ENCODE measurements at places on chromosomes 7 and 10.

DNA sequence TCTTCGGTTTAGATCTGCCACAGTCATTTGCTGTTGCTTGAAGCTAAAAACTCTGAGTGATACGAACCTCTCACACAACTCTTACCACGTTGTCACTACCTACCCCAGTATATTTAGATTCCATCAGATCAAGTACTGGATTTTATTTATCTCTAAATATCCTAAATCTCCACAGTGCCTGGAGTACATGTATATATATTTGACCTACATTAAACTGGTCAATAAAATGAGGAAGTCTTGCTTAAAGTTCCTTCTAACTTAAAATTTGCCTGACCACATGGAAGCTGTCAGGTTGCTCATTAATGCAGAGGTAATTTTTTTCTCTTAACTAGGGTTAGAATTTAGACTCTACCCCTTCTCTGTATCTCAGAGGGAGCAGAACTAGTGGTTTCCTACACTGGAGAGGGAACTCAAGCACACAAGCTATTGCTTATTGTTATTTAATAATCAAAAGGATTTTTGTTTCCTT is 3.1 kb upstream of the MACC1 start:
- DNase-seq = no peak

GRCh38 chr7:37476428-37476827 is 27.8 kb upstream of the ELMO1 start:
- DNase-seq = no peak

DNA sequence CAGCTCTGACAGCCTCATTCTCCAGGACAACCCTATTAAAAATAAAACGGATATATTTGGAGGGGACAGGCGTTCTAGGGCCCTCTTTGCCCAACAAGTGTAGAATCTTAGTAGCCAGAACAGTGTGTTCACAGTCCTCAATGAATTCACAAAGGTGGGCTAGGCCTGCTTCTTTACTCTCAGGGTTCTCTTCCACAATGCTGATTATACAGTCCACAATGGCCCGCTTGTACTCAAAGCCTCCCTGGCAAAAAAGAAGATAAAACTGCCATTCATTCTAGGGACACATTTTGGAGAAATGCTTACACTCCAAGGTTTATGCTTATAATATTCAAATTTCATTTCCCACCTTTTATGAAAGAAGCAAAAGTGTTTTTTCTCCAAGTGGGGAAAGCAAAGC is 62.6 kb downstream of the MEST start:
- DNase-seq = no peak

- DNase-seq = no peak
Observed at GRCh38 chr7:39855325-39855674, 94.8 kb upstream of the CDK13 start.

DNA sequence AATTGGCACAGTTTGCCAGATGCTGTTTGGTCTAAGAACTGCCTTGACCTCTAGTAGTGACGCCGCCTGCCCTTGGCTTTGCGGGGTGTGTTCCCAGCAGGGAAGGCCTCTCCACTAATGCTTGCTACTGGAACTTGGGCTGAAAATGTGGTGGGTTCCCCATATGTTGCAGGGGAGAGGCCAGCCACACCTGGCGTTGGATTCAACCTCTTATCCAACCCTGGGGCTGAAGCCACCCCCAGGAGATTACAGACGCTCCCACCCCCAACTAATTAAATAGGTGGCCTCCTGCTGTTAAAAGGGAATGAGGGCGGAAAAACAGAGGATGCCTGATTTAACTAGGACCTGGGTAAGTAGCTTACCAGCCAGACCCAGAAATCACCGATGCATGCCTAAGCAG is 19.2 kb upstream of the ATOH7 start:
- DNase-seq = no peak

GRCh38 chr10:58854811-58855210 is 321.6 kb upstream of the PHYHIPL start:
- DNase-seq = no peak

DNA sequence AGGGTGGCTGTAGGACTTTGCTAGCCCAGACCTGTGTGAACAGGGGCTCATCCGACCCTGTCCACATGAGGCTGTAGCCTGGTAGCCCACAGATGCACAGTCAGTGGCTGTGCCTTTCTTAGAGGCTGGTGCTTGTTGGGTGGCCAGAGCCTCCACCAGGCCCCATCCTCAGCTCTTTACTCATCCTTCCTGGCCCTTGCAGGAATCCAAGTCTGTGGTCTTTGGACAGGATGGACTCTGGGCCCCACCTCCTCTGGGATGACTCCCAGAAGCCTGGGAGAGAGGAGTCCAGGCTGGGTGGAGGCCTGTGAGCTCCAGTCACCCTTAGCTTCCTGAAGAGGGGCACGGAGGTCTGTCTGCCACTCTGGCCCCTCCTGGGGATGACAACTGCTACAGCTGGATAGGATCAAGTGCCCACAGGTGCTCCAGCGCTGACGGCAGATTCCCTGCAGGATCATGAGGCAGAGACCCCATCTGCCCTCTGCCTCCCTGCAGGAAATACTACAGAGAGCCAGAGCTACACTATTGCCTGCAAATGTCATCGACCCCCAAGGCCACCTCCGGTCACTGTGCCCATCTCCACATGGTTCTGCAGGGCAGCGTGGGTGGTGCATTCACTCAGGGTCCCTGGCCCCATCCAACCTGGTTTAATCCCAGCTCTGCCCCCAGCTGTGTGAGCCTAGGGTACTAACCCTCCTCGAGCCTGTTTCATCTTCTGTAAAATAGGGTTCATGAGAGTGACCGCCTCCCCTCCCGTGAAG is 114.5 kb downstream of the PTPN20 start:
- DNase-seq = no peak

- DNase-seq = no peak
Observed at GRCh38 chr7:30322271-30323005, 38.0 kb downstream of the ZNRF2 start.

- no peak for DNase-seq
Observed at GRCh38 chr7:97155897-97156418, 38.5 kb downstream of the SDHAF3 start.

GRCh38 chr10:77798940-77799339 is 127.6 kb downstream of the DLG5 start:
- no peak for DNase-seq

DNA sequence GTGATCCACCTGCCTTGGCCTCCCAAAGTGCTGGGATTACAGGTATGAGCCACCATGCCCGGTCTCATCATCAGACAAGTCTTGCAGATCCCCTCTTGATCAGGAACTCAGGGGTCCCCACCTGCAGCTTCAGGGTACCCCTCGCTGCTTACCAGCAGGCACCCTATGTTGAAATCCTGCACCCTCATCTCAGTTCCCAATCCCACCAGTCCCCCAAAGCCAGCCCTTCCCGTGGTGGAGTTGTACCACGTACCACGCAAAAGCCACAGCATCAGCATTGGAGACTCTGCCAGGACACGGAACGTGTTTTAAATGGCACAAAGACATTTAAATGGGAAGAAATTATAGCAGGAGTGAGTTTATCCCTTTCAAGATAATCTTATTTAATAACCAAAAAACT is 202.0 kb downstream of the CUX1 start:
- DNase-seq = no peak

DNA sequence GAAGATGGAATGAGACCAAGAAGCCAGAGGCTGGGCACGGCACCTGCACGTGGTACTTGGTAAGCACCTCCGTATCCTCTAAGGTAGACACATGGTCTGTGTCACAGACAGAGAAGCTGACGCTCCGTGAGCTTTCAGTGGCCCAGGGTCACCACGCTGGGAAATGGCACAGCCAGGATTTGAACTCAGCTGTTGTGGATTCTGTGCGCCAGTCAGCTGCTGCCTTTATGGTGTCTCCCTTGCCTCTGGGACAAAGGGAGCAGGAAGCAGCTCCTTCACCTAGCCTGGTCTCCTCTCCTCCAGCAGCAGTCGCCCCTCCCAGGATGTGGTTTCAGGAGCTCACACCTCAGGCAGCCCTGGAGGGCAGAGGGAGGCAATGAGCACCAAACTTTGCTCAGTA is 110.8 kb downstream of the ARHGAP22 start:
- DNase-seq = no peak

DNA sequence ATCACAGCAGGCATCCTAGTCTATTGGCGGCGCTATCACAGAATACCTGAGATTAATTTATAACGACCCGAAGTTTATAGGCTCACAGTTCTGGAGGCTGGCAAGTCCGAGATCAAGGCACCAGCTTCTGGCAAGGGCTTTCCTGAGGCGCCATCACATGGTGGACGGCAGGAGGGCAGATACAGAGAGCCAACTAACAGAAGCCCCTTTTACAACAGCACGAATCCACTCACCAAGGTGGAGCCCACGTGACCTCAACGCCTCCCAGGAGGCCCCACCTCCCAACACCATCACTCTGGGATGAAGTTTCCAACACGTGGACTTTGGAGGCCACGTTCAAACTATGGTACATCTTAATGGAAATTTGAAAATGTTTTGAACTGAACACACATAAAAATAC is 255.3 kb downstream of the ELFN1 start:
- DNase-seq = no peak

DNA sequence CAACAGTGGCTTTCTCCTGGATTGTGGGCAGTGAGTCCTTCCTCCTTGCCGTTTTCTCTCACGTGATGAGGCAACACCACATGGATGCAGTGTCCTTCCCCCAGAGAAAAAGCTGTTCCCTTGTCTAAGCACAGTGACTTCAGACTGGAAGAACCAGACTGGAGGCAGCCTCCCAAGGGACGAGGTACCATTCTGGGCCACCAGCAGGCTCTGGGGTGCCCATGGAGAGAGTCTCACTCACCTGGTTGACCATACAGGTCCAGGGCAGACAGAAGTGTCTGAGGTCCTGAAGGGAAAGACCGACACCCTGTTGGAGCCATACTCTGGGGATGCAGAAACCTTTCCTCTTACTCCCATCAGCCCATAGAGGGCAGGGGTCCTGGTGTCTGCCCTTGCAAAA is 69.2 kb upstream of the DOCK1 start:
- no peak for DNase-seq

GRCh38 chr10:78278058-78278404 is 244.4 kb downstream of the RPS24 start:
- DNase-seq = no peak

DNA sequence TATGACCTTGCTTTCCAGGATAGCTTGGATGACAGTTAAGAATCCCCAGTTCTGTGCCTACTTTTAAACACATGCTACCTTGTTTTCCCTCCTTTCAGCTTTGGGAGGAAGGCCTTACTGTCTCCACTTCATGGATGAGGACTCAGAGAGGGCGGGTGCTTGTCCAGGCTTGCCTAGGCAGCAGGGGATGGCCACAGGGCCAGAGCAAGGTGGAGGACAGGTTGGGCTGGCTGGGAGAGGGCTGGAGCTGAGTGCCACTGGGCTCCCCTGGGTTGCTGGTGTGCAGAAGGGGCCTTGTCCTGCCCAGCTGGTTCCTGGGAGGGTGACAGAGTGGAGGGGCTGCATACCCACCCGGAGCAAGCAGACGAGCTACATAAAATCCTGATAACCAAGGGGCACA is 117.8 kb downstream of the GRK5 start:
- DNase-seq = no peak

DNA sequence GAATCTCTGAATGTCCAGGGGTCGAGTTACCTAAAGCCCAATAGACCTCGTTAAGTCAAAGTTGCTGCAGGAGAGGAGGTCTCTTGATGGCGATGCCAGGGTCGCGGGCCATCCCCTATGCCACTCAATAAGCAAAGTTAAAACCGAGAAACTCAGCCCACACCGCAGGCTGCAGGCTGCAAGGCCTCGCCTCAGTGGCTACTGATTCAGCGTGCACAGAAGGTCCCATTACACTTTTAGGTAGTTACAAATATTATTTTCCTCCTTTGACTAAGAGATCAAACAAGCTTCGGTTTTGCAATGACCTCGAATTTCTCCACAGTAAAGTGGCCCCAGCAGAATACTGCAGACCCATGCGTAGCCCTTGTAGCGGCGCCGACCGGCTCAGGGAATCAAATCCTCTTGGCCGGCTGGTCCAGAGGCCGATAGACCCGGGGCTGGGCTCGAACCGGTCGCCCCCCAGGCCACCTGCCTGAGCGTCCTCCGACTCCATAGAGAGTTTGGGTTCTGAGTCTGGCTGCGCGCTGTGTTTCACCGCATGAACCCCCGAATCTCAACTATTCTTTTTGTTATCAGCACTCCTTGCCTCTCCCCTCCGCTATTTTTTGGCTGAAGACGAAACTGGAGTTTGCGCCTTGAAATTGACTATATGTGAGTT is 2.3 kb downstream of the C1QL3 start:
- DNase-seq = no peak

GRCh38 chr10:44178856-44179255 is 206.0 kb downstream of the CXCL12 start:
- no peak for DNase-seq

GRCh38 chr7:41476460-41476803 is 226.5 kb downstream of the INHBA start:
- no peak for DNase-seq

DNA sequence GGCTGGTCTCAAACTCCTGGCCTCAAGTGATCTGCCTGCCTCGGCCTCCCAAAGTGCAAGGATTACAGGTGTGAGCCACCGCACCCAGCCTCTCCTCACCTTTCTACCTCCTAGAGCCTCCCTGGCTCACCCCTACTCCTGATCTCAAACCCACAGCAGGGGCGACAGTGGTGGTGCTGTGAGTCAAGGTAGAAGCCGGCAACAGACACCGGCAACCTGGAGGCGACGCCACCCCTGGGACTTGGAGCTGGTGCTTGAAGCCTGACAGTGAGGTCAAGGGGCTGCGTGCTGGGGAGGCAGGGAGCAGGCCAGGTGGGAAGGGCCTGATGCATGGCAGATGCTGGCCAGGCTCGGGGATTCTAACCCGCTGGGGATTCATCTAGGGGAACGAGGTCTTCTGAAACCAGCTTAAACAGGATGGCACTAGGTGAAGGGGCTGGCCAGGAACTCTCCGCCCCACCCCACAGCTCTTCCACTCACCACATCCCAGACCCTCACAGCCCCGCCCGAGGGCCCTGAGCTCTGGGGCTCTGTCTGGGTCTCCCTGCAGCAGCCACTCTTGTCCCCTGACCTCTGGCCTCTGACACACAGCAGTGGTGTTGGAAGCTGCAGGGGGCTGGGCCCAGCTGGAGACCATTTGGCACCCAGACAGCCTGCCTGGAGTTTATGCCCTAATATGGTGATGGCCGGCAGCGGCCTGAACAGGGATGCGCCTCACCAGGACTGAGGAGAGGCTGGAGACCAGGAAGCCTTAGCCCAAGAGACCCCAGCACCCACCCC is 16.4 kb downstream of the KCNH2 start:
- DNase-seq = no peak
